ENCODE measurements at places on chromosomes 11 and 22.

DNA sequence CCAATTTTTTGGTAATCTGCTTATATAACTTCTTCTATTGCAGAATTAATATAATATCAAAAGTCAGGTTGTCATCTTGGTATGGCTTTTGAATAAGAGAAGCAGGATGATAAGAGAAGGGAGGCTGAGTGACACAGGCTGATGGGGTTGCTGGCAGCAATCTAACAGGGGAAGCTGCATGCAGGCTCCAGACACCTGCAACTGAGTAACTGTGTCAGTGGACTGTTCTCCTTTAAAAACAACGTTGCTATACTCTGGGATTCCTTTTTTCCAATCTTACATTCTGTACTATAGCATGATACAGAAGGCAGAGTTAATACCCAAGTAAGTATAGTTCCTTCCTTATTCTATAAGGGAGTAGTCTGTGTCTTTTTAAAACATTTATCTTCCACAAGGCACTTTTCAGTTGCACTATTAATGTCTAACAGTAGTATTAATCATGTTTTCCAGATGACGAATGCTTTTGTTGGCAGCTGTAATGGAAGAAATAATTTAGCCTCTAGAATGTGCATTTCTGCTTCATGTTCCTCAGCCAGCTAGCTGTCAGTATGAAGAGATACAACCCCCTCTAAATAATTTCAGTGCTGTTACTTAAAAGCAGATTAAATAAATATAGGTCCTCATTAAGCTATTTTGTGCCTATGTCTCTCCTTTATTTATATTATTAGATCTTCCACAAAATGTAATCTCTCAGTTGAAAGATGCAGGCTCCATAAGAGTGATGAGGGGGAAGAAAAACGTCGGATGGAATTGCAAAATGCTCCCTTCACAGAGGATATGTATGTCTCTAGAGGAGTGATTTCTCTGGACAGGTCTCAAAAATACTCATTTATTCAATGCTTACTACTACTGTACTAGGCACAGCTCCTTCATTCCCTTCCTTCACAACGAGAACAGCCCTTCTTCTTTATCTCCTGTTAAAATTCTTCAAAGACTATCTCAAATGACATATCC lies 50.8 kb downstream of the ATG16L2 start:
- no peak for DNase-seq

DNA sequence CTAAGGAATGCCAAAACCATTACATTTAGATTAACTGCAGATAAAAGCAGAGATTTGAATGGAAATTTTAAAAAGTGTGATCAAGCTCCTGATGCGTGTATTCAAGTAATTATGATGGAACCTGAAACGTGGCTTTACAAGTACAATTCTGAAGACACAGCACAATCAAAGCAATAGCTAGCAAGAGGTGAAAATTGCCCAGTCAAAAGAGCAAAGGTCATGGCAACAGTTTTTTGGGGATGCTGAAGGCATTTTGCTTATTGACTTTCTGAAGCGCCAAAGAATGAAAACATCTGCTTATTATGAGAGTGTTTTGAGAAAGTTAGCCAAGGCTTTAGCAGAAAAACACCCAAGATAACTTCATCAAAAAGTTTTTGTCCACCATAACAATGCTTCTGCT lies 389.6 kb upstream of the TENM4 start:
- no peak for DNase-seq

DNA sequence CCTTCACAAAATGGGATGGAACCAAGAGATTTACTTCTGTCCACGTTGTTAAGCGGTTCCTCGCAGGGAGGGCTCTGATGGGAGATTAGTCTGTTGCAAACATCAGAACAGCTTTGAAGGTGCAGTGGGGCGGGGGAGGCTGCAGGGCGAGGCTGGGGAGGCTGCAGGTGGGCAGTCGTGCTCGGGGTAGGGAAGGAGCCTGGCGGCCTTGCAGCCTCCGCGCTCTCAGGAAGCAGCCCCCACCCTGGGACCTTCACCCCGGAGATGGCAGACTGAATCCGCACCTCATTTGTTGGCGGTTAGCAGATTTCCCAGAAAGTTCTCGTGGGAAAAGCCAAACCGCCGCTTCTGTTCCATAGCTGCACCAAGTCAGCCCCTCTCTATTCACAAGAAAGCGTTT lies 237.3 kb downstream of the BRD1 start:
- DNase-seq, result no peak

GRCh38 chr22:36465232-36466021 lies 16.0 kb downstream of the TXN2 start:
- DNase-seq, result no peak

- no peak for DNase-seq
These were observed 82.2 kb upstream of the PRODH start for GRCh38 chr22:19018256-19018655.

GRCh38 chr11:3835751-3836150 lies 5.0 kb downstream of the RHOG start:
- DNase-seq, result peak; percentile 33

DNA sequence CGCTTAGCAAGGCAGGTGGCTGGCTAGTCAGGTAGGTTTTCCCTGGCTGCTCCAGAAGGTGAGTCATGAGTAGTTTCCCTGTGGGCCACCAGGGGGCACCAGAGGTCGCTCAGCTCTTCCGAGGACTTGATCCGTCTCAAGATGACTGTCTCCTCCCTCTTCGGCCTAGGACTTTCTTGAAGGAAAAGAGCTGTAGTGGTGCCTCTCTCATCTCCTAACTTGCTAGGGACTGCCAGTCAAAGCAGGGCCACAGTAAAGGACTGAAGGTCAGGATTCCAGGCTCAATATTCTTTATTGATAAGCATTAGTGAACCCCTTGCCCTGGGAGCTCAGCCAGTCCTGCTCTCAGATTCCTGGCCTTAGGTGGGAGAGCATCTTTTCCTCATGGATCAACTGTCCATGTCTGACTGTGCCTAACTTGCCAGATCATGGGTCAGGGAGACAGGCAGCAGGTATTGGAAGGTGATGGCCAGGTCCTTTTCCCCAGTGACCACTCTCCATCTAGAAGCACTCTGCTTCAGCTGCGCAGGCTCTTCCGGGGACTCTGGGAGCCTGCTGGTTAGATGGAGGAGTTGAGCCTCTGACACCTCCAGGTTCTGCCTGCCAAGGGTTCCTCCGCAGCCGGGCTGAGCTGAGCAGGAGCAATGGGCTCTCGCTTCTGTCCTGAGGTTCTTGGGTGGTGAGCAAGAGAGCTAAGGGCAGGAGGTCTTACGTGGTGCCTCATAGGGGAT lies 1.9 kb downstream of the POLD4 start:
- peak; percentile 57 for DNase-seq

DNA sequence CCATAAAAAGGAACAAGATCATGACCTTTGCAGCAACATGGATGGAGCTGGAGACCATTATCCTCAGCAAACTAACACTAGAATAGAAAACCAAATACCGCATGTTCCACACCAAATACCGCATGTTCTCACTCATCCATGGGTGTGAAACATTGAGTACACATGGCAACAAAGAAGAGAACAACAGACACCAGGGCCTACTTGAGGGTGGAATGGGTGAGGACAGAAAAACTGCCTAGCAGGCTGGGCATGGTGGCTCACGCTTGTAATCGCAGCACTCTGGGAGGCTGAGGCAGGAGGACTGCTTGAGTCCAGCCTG lies 12.3 kb downstream of the EHD1 start:
- no peak for DNase-seq

DNA sequence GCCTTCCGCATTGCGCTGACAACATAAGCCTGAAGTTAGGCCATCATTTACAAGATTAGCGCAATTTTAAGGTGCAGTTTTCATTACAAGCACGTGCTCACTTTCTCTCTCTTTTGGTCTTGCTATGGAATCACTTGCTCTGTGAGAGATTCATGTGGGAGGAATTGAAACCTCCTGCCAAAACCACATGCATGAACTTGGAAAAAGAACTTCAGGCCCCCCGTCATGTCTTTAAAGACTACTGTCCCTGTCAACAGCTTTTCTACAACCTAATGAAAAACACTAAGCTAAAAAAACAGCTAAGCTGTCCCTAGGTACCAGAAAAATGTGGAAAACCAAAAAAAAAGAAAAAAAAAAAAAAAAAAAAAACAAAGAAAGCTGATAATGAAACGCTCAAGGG lies 1707.6 kb upstream of the RAG2 start:
- DNase-seq, result no peak

GRCh38 chr11:43942662-43943371 lies 380 bp downstream of the C11orf96 start:
- DNase-seq, result peak; percentile 53

- no peak for DNase-seq
These were observed 428.8 kb downstream of the DYNC2H1 start for GRCh38 chr11:103537904-103538502.

DNA sequence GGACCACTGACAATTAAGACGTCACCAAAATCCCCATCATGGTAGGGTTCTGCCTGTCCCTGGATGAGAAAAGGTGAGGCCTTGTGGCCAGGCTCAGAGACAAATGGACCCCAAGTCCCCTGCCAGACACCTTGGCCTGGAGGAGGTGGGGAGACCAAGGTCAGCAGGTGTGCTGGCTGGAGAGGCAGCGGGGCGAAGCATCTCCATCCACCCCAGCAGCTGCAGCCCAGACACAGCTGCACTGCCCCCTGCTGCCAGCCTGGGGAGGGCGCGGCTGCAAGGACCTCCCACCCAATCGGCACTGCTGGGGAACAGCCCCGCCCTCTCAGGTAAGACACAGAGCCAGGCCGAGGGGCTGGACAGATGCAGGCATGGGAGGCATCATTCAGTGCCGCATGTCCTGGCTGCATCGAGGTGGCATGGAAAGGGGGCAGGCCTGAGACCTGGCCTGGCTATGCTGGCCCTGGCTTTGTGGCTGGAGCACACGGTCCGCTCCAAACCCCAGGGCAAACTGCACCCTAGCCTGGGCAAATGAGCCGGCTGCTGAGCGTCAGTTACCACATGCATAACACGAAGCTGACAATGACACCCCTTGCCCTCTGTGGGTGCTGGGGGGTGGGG lies 12.2 kb upstream of the MFNG start:
- DNase-seq, result no peak

GRCh38 chr11:110286298-110287040 lies 9.9 kb downstream of the RDX start:
- DNase-seq, result no peak

DNA sequence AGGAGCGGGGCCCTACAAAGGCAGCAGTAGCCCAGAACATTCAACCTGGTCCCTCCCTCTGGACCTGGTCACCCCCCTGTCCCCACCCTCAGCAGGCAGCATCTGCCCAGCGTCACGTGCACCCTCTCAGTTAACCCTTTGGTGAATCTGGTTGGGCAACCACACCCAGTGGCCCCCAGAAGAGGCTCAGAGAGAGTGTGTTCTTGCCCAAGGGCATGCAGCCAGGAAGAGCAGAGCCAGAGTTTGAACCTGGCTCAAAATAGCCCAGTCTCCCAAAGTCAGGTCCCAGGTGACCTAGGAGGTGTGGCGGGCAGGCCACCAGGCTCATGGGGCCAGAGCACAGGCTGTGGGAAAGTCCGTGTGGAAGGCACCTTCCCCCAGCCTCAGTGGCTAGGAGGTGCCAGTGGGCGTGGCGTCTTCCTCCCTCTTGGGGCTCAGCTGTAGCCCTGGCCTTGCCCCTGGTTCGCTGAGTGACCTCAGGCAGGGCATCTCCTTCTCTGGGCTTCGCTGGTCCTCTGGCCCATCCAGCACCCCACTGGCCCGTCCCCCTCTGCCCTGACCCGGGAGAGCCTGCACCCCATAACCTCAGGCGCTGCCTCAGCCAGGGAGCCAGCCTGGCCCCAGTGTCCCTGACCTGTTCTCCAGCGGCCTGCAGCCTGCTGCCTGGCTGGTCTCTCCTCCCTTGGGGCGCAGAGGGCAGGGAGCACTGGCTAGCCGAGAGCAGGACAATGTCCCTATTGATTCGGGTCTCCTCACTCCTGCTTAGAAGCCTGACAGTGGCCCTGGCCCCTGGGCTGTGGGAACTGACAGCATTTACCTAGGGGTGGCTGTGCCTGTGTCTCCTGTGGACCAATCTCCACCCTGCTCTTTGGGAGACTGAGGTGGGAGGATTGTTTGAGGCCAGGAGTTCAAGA lies 7.0 kb downstream of the ALDH3B1 start:
- no peak for DNase-seq

DNA sequence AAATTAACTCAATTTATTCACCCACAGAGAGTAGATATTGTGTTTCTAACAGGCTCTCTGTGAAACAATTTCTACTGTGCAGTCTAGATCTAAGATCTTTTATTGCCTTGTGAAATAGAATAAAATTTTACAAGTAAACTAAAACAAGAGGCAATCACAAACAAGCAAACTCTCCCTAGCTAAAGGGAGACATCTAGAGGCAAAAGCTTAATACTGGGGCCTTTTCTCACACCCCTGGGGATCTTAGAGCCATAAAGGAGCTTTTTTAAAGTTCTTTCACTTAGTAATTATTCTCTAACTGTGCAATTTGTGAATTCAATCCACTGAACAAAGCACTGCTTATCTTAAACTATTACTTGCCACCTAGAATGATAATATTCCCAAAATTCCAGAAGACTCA lies 19.7 kb downstream of the ALG9 start:
- DNase-seq, result peak; percentile 20

DNA sequence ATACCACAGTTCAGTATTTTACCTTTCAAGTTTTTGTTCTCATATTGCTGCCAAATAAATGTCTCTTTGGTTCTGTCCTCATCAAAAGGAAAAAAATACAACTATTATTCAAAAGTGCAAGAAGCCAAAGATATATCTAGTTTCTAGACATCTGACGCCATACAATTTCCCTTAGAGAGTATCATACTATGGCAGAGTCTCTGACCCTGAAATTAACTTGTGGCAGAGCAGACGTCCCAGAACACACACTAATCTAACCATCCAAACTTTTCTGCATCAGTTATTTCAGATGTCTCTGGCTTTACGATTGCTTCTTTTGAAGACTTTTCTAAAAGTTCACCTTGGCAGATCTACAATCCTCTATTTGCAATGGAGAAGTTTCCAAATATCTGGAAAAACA lies 2.7 kb downstream of the OR51T1 start:
- no peak for DNase-seq

All from hippocampal formation (tissue), 2 donors.